ENCODE measurements at places on chromosomes 16 and 17.

DNA sequence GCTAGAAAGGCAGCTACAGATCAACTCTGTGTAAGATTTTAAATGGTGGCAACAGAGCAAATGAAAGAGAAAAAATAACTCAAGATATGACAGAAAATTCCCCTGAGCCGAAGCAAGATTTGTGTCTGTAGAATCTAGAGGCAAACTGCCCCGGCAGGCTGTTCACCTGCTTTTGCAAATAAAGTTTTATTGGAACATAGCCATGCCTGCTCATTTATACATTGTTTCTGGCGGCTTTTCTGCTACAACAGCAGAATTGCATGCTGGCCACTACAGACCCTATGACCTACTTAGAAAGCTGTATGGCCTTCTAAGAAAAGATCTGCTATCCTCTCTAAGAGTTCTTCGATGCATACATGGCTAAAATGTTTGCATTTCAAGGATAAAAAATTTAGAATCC, 119.5 kb downstream of the SALL1 start:
- DNase-seq = no peak

DNA sequence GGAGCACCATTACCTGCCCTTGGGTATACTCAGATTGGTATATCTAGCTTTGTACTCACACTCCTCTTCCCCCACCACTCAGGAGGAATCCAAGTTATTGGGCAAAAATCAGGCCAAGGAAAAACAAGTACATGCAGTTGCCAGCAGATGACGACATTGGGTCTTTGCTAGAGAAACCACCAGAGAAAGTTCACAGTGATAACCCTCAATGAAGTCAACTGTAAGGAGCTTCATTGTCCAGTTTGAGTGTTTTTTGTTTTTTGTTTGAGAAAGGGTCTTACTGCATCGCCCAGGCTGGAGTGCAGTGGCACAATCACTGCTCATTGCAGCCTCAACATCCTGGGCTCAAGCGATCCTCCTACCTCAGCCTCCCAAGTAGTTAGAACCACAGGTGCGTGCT, 34.6 kb upstream of the TOX3 start:
- no peak for DNase-seq

DNA sequence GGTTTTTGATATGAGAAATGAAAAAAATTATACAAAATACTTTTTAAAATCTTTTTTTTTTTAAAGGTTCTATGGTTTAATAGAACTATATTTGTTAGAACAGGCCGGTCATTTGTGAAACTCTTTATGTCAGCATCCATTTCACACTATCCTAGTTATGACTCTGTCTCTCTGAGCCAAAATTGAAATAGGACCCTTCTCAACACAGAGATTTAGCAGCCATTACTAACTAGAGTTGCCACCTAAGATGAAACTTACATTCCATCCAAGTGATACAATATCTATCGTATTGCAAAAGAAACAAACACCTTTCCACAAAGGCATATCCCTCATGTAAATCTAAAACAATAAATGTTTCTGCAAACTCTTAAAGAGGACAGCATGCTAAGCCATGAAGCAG, 249.8 kb downstream of the CDH11 start:
- no peak for DNase-seq

- DNase-seq = peak; percentile 95
Measured at GRCh38 chr16:58494981-58495520, 4.9 kb upstream of the NDRG4 start.

GRCh38 chr17:55693254-55694216, 29.1 kb downstream of the TMEM100 start:
- DNase-seq = peak; percentile 15

DNA sequence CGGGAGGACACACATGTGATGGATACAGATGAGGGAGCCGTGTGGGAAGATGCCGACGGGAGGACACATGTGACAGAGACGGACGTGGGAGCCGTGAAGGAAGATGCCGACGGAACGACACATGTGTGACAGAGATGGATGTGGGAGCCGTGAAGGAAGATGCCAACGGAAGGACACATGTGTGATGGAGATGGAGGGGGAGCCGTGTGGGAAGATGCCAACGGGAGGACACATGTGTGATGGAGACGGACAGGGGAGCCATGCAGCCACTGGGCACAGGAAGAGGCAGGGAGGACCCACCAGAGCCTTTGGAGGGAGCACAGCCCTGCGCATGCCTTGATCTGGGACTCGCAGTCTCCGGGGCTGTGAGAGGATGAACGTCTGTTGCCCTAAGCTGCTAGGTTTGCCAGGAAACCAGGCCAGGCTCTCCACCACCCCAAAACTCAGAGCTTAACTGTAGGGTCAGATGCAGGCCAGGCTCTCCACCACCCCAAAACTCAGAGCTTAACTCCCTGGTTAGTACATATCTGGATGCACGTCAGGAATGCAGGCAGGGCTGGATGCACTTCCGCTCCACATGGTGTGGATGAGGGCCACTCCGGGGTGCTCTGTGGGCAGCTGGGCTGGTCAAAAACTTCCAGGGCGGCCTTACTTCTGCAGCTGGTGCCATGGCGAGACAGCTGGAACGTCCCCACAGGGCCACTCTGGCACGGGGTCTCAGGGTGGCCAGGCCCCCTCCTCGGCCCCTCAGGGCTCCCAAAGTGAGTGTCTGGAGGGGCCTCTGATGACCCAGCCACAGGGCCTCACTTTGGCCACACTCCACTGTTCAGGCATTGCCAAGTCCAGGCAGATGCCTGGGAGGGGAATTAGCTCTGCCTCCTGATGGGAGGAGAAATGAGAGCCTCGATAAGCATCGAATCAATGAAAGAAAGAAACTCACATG, 47.7 kb upstream of the ZNF469 start:
- DNase-seq = no peak

GRCh38 chr17:48628649-48629410, 2.7 kb upstream of the HOXB9 start:
- DNase-seq = no peak

GRCh38 chr16:28091656-28092055, 28.1 kb upstream of the GSG1L start:
- DNase-seq = no peak

DNA sequence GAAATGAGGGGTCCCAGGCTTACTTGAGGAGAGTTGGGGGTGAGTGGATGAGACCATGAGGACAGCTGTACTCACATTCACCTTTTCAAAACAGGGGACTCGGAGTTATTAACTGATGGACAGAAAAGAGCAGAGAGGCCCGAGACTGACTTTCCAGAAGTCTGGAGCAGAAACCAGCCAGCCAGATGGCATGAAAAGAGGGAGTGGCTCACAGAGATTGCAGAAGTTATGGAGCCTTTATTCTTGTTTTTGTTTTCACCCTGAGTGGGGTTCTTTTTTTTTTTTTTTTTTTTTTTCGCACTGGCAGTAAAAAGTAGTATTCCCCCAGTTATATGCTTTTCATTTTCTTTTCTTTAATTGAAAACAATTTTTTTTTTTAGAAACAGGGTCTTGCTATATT, 18.9 kb downstream of the TVP23A start:
- DNase-seq = no peak

GRCh38 chr17:60423865-60424264, 1.6 kb downstream of the CHCT1 start:
- DNase-seq = no peak

DNA sequence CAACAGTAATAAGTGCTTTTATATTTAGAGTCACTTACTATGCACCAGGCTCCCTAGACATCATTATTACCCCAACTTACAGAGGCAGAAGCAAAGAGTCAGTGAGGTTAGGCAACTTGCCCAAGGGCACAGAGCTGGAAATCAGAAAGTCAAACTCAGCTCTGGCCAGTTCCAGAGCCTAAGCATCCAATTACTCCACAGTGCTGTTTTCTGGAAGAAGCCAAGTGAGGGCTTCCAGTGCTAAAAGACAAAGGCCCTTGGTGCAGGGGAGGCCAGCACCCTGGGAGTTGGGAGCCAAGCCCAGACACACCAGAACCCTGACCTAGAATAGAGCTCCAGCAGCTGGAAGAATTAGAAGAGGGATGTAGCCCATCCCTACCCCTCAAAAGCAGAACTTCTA, 40.2 kb downstream of the C17orf67 start:
- no peak for DNase-seq

DNA sequence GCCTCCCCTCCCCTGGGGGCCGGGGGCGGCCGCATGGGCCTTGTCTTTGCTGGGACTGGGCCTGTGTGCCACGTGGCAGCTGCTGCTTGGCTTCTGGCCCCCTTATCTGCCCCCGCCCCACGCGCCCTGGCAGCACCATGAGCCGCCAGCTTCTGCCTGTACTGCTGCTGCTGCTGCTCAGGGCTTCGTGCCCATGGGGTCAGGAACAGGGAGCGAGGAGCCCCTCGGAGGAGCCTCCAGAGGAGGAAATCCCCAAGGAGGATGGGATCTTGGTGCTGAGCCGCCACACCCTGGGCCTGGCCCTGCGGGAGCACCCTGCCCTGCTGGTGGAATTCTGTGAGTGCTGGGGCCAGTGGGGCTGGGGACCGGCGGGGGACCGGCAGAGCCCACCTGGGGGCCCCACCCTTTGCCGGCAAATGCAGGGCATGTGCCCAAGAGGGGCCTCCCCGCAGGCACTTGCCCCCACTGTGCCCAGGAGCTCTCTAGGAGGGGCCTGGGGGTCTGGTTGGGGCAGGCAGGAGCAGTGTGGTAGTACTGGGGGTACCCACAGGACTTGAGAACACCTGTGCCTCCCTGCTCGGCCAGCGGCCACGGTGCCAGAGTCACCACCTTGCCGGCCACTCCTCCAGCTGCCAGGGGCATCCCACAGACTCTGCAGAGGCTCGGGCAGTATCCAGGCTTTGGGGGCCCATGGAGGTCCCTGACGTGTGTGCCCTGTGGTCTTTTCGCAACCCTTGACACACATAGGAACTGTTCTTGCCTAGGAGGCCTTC, at the start of gene PDIA2:
Gene PDIA2, plus strand, starts transcription at position 132 of the 773 bp plus-strand sequence. Its CDS starts 6 bp downstream, at position 138.
- DNase-seq = no peak

GRCh38 chr17:28131599-28131998, 89.1 kb downstream of the NLK start:
- no peak for DNase-seq

DNA sequence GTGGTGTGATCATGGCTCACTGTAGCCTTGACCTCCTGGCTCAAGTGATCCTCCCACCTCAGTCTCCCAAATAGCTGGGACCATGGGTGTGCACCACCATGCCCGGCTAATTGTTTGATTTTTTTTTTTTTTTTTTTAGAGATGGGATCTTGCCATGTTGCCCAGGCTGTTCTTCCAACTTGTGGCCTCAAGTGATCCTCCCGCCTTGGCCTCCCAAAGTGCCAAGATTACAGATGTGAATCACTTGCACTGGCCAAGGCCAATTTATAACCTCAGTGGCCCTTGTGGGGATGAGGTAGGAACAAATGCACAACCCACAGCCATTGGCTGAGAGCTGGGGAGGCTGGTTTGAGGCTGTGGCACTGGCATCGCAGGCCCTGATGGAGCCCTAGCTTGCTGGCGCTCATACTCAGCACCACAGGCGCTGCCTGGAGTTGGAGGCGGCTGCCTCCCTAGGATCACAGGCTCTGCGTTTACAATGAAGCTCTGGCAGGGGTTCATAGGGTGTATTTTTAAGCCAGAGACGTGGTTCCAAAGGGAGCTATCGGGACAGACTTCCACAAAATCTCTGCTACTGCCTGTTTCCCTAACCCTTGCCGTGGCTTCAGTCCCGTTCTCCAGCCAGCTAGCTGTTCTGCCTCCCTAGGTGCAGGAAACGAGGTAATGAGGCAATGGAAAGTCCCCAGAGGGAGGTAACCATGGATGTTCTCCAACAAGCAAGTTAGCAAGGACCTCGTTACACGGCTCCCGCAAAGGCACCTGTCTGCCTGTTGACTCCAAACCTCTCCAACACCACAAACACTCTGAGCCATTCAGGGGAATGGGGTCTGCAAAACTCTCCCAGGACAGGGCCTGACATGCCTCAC, 2.9 kb downstream of the ABCA3 start:
- DNase-seq = no peak

- no peak for DNase-seq
Measured at GRCh38 chr16:57998992-57999365, 1.5 kb downstream of the ZNF319 start.

DNA sequence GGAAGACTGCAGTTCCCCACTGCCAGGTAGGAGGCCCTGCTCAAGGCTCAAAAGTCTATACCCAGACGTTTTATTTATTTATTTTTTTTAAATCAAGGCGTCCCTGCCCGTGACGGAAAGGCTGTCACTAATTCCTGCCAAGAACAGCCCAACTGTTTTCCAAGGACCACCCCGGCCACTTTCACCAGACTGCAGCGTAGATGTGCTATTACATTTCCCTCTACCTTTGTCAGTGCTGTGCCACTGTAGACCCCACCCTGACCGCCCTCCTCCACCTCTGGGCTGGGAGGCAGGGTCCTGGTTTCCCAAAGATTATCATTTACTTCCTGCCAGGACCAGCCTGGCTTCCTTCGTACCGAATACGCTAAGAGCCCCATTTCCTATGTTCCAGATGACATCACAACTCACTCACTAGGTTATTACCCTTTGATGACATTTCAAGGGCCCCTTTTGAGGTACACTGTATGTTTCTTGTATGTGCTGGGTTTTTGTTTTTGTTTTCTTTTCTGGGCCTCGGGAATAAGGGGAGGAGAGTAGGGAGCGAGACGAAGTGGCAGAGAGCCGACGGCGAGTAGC, 6.3 kb upstream of the RNF227 start:
- no peak for DNase-seq

GRCh38 chr16:27164352-27164751, 39.0 kb upstream of the KDM8 start:
- no peak for DNase-seq

DNA sequence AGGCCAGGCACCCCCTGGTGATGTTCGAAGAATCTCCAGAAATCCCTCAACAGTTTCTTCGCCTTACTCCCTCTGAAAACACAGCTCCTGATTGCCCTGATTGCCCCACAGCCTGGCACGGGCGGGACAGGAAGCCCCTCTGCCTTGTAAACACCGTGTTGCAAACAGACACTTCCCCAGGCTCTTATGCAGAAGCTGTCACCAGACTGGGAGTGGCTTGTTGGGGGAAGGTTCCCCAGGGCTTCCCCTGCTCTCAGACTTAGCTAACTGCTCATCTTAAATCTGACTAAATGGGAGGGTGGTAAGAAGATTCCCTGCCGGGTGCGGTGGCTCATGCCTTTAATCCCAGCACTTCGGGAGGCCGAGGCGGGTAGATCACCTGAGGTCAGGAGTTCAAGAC, 11.2 kb downstream of the PIK3R5 start:
- no peak for DNase-seq

Data from GM04504 (cell line).